Panc1 (cell line): ENCODE measurements at places on chromosomes 7 and 10. TPM values are rescaled to one million over a fixed set of nuclear protein-coding genes. Genes with fewer than 3 reads are reported as not detected.

The PBLD gene
- total RNA-seq: 11.7 TPM

The CDK5 gene
- 25.6 TPM for total RNA-seq

DNA sequence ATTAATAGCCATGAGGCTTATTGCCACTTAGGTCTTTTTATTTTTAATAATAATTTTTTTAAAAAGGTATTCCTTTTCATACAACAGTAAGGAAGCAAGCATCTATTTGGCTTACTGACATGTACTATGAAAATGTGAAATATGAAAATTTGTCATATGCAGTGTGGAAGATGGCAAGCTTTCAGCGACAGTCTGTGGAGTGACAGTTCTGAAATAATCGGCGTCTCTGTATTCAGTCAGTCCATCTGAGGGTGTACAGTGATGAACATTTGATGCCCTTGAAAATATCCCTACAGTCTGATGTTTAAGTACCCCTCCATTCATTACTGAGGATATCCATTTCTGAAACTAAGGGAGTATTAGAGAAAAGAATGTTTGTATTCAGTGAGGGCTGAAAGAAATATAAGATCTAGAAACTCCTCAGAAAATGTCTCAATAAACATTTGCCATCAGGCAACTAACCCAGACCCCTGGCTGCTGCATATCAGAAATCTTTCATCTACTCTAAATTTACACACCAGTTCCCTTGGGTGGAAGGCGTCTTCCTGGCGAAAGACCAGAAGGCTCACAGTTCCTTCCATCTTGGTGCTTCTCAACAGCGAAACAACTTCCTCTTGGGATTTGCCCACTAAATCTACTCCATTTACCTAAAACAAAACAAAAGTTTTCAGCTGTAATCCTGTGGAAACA, 440.6 kb downstream of the PARD3 start:
- DNase-seq: no peak

- DNase-seq: peak; percentile 12
Measured at GRCh38 chr7:127158659-127159058, 94.1 kb downstream of the GRM8 start.

The ZNF511 gene
- 93.8 TPM for total RNA-seq

The LGI1 gene
- total RNA-seq: not detected
